ENCODE measurements at places on chromosomes 13 and 19. TPM values are rescaled to one million over a fixed set of nuclear protein-coding genes. Genes with fewer than 3 reads are reported as not detected.

NCAN gene
- not detected for polyA plus RNA-seq

DNA sequence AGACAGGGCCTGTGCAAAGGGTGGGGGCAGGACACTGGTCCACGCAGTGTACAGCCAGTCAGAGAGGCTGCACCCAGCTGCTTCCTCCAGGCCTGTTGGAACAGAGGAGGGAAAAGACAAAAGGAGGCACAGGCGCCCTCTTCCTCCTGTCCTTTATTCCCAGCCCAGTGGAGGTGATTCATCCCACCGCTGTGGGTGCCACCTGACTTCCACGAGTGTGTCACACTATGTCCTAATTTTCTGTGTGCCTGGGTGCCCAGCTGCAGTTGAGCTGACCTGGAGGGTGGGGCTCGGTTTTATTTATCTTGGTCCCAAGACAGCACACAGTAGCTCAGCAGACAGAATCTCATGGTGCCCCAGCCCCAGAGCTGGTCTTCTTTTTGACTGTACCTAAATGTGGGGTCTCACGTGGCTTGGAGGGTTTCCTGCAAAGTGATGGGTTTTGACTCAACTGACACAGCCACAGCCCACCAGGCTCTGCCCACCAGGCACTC is 9.0 kb downstream of the EPS15L1 start:
- no peaks in the 10 kb centered on the region for H3K27me3 ChIP-seq
- no peak overlapping the region for H3K4me3 ChIP-seq
- no peak overlapping the region for H3K27ac ChIP-seq
- peaks cover 10% of the 10 kb centered on the region for H3K4me1 ChIP-seq

LGALS14 gene
- polyA plus RNA-seq, result not detected

- peaks cover 12% of the 10 kb centered on the region for H3K4me1 ChIP-seq
- H3K27me3 ChIP-seq, result no peaks in the 10 kb centered on the region
- peak; percentile 20 for DNase-seq
- no peaks in the 10 kb centered on the region for H3K36me3 ChIP-seq
- H3K27ac ChIP-seq, result no peak overlapping the region
These were observed 394.3 kb downstream of the FOXO1 start for GRCh38 chr13:40271931-40272775.

KLK12 gene
- not detected for polyA plus RNA-seq

SPACA4 gene
- not detected for polyA plus RNA-seq

DNA sequence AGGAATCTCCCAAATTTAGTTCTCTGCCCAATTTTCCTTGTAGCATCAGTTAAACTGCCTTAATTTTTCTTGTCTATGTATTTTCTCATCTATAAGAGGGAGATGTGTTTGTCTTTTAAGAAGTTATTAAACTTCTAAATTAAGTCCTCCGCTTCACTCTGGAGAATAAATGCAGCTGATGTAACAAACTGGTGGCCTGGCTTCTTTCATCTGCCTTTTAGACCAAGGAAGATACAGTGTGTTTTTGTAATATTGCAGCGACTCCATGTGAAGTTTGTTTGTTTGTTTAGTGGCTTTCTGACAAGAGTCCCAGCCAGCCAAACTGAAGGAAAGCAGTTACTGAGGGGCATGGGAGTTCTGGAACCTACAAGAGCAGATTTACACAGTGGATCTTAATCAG is 56.4 kb downstream of the KLF12 start:
- H3K4me1 ChIP-seq, result peaks cover 10% of the 10 kb centered on the region
- DNase-seq, result no peak
- no peak overlapping the region for H3K27ac ChIP-seq
- peaks cover 8% of the 10 kb centered on the region for H3K36me3 ChIP-seq
- H3K4me3 ChIP-seq, result no peak overlapping the region
- no peaks in the 10 kb centered on the region for H3K27me3 ChIP-seq

GRCh38 chr19:8973501-8974091 is 36.6 kb downstream of the MUC16 start:
- DNase-seq, result no peak
- no peak overlapping the region for H3K27ac ChIP-seq
- no peaks in the 10 kb centered on the region for H3K36me3 ChIP-seq
- peaks cover 1% of the 10 kb centered on the region for H3K27me3 ChIP-seq

GRCh38 chr13:73364736-73365135 is 305.9 kb downstream of the KLF5 start:
- no peak overlapping the region for H3K27ac ChIP-seq
- H3K4me1 ChIP-seq, result no peaks in the 10 kb centered on the region
- H3K36me3 ChIP-seq, result no peaks in the 10 kb centered on the region
- no peak overlapping the region for H3K4me3 ChIP-seq
- H3K27me3 ChIP-seq, result no peaks in the 10 kb centered on the region
- no peak for DNase-seq

MCF2L gene
- 0.34 TPM for polyA plus RNA-seq

DNA sequence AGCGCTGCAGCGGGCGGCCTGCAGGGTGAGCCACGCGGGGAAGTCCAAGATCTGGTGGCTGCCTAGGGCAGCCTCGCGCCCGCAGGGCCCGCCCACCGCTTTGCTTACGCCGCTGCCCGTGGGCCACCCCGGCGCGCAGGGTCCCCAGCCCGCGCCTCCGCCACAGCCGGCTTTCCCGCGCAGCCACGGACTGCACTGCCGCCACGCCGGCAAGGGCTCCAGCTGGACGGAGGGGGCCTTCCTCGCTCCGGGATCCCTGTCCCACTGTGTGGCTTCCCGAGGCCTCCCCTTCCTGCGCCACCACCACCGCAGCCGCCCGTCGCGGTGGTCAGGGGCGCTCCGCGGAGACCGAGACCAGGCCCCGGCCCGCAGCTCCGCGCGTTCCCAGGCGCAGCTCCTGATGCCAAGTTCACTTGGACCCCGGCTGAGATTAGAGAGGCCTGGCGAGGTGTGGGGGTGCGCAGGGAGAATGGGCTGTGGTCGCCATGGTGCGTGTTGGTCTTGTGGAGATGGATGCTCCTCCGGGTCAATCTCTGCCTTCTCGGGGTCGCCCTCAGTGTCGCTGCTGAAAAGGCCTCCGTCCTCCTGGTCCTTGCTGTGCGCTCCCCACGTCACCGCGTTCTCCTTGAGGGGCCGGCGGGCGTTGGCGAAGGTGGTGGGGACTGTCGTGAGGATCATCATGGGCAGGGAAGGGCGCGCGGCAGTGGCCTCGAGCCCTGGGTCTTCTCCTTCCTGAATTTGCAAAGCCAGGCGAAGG is 17.9 kb upstream of the RNF17 start:
- H3K27me3 ChIP-seq, result peaks cover 5% of the 10 kb centered on the region
- H3K36me3 ChIP-seq, result no peaks in the 10 kb centered on the region
- H3K4me3 ChIP-seq, result no peak overlapping the region
- DNase-seq, result no peak
- H3K27ac ChIP-seq, result no peak overlapping the region

FOXO1 gene
- 45.5 TPM for polyA plus RNA-seq

PIK3R2 gene
- polyA plus RNA-seq, result 0.83 TPM

CCDC8 gene
- polyA plus RNA-seq, result not detected

FCER2 gene
- polyA plus RNA-seq, result not detected

DNA sequence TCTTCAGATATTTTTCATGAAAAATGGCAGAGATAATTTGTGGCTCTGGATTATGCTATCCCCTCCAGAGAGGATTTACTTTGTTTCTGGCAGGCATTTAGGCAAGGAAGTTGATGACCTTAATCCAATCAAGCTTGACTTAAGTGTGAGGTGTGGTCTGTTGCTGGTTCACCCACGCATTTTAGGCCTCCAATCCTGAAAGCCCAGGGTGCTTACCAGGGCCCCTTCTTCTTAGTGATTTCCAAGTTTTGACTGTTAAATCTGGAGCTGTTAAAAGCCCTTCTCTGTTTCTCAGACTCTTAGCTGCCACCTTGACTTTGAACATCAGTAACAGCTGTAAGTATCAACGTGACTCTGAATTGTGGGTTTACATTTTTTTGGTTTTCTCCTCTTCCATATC is 161.8 kb downstream of the DNAJC15 start:
- no peak overlapping the region for H3K27ac ChIP-seq
- no peaks in the 10 kb centered on the region for H3K4me1 ChIP-seq
- H3K4me3 ChIP-seq, result no peak overlapping the region
- no peaks in the 10 kb centered on the region for H3K27me3 ChIP-seq

VN1R4 gene
- not detected for polyA plus RNA-seq

DNA sequence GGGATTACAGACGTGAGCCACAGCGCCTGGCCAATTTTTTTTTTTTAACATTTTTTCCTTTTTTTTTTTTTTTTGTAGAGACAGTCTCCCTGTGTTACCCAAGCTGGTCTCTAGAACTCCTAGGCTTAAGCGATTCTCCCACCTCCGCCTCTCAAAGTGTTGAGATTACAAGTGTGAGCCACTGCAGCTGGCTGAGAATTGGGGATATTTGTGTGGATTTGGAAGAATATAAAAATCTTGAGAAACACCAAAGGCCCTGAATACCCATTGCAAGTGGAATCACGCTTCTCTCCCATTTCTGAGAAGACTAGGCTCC is 79.9 kb upstream of the ABCC4 start:
- no peak for DNase-seq
- peaks cover 3% of the 10 kb centered on the region for H3K4me1 ChIP-seq
- H3K27me3 ChIP-seq, result no peaks in the 10 kb centered on the region
- H3K4me3 ChIP-seq, result no peak overlapping the region

DNA sequence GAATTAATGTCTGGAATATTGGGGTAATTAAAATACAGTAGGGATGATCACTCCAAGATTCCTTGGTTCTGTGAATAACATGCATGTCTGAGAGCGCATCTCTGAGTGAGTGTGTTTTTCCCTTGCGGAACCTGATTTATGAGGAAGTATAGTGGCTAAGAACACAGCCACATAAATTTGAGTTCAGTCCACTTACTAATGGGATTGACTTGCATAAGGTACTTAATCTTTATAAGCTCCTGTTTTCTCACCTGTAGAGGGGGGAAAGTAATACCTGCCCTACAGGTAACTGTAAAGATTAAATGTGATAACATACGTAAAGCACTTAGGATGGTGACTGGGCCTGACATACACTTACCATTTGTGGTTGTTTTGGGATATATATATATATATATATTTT is 60.8 kb downstream of the KLF5 start:
- H3K27ac ChIP-seq, result no peak overlapping the region
- H3K4me1 ChIP-seq, result no peaks in the 10 kb centered on the region
- H3K36me3 ChIP-seq, result no peaks in the 10 kb centered on the region
- H3K27me3 ChIP-seq, result no peaks in the 10 kb centered on the region
- no peak for DNase-seq
- no peak overlapping the region for H3K4me3 ChIP-seq

DNA sequence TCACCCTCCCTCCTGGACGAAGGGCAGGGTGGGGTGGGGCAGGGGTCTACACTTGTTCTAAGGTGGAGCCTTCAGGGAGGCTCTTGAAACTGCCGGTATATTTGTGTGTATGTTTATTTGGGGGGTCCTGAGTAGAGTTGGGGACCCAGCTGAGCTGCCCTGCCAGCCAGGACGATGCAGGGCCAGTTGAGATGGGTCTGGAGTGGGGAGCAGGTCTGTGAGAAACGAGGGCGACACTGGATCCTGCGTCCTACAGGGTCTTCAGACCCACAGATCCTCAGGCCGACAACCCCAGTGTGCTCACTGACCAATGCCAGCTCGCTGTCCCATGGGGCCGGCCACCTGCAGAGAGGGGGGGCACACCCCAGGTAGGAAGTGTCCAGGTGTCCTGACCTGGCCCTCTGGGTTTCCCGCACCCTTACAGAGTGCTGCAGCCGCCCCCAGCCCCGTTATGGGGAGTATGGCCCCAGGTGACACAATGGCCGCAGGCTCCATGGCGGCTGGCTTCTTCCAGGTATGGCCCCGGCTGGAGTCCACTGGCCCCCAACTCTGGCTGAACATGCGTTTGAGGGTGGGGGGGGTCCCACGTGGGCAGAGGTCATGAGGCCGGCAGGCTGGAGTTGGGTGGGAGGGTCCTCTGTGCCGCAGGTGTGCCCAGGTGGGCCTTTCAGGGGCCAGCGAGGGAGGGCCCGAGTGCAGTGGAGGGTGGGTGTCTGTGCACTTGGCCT is 7.4 kb downstream of the ISYNA1 start:
- H3K4me1 ChIP-seq, result peaks cover 48% of the 10 kb centered on the region
- H3K27ac ChIP-seq, result no peak overlapping the region
- no peaks in the 10 kb centered on the region for H3K27me3 ChIP-seq
- no peaks in the 10 kb centered on the region for H3K36me3 ChIP-seq

ZNF569 gene
- 6.3 TPM for polyA plus RNA-seq

DNA sequence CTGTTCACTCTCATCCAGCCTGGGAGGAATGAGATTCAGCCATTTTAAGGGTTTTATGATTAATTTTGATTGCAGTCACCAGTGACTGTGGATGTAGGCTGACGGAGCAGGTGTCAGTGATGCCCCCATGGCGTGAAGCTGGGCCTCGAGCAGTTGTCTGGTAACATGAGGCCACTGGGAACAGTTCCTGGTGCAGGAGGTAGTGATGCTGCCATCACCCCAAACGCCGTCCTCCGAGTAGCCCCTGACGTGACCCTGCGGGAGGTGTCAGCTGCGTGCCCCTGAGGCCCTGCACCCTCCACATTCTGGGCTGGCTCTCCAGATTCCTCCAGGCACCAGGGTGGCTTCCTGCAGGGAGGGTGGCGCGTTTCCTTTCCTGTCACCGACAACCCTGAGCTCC is 277.2 kb downstream of the TEX29 start:
- no peak overlapping the region for H3K4me3 ChIP-seq
- no peaks in the 10 kb centered on the region for H3K4me1 ChIP-seq
- no peaks in the 10 kb centered on the region for H3K36me3 ChIP-seq
- H3K27ac ChIP-seq, result no peak overlapping the region
- no peak for DNase-seq

DNA sequence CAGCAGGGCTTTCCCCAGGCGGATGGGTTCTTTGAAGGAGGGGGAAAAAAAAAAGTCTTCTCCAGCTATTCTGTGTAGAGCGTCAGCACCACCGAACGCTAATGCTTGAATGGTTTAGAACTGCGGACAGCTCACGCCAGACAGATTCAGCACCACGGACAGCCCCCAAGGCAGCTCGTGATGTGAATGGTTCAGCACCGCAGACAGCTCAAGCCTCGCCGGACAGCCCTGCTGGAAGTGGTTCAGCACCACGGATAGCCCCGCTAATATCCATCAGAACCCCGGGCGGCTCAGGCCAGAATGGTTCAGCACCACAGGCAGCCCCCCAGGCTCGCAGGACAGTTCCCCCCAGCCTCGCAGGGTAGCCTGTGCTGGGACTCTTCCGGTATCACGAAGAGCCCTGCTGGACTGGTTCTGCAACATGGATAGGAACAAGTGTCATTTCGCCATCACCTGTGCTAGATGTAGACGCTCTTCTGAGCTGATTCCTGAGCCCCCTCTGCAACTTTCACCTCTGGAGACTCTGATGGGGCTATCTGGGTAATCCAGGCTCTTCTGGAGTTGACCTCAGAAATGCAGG is 4.9 kb upstream of the SMIM17 start:
- no peak for DNase-seq
- no peak overlapping the region for H3K27ac ChIP-seq
- H3K36me3 ChIP-seq, result no peaks in the 10 kb centered on the region
- no peaks in the 10 kb centered on the region for H3K4me1 ChIP-seq
- no peak overlapping the region for H3K4me3 ChIP-seq
- no peaks in the 10 kb centered on the region for H3K27me3 ChIP-seq

ARHGEF7 gene
- polyA plus RNA-seq, result 7.1 TPM

- H3K4me3 ChIP-seq, result no peak overlapping the region
- no peak for DNase-seq
- H3K27ac ChIP-seq, result no peak overlapping the region
These were observed 14.1 kb upstream of the RELB start for GRCh38 chr19:44987148-44987675.

ZNF829 gene
- polyA plus RNA-seq, result 4.0 TPM

- H3K36me3 ChIP-seq, result no peaks in the 10 kb centered on the region
- DNase-seq, result no peak
- peak overlapping the region; percentile 58 for H3K4me3 ChIP-seq
- peaks cover 10% of the 10 kb centered on the region for H3K4me1 ChIP-seq
- no peaks in the 10 kb centered on the region for H3K27me3 ChIP-seq
These were observed 61.6 kb downstream of the ALOX5AP start for GRCh38 chr13:30796631-30797601.

- no peaks in the 10 kb centered on the region for H3K4me1 ChIP-seq
- DNase-seq, result no peak
- H3K36me3 ChIP-seq, result peaks cover 55% of the 10 kb centered on the region
- H3K27me3 ChIP-seq, result no peaks in the 10 kb centered on the region
- no peak overlapping the region for H3K4me3 ChIP-seq
- no peak overlapping the region for H3K27ac ChIP-seq
These were observed 442.3 kb downstream of the KLF12 start for GRCh38 chr13:73691891-73692290.

FAM124A gene
- polyA plus RNA-seq, result not detected
